ENCODE measurements at places on chromosomes 16 and 17.

- DNase-seq, result no peak
These were observed 31.6 kb downstream of the MYH10 start for GRCh38 chr17:8598913-8599312.

GRCh38 chr16:68319185-68319908 is 8.5 kb downstream of the PRMT7 start:
- no peak for DNase-seq

GRCh38 chr17:18323007-18323406 is 7.9 kb downstream of the SMCR8 start:
- DNase-seq, result no peak

DNA sequence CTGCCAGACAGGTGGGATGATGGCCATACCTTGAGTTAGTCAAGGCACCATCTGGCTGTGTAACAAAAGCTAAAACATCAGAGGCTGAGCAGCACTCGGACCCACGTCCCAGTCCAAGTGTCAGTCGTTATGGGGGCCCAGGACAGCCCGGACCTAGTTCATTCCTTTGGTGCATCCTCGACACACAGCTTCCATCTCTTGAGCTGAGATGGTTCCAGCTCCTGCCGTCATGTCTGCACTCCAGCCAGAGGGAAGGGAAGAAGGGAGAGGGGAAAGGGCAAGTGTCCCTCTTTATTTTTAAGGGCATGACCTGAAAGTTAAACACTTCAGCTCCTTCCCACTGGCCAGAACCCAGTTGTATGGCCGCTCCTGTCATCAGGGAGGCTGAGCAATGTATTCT is 218.0 kb downstream of the SEC14L1 start:
- no peak for DNase-seq

- DNase-seq, result no peak
These were observed 763 bp upstream of the TOM1L1 start for GRCh38 chr17:54899721-54900456.

- no peak for DNase-seq
These were observed 401.6 kb downstream of the NPIPA7 start for GRCh38 chr16:16780588-16780987.

DNA sequence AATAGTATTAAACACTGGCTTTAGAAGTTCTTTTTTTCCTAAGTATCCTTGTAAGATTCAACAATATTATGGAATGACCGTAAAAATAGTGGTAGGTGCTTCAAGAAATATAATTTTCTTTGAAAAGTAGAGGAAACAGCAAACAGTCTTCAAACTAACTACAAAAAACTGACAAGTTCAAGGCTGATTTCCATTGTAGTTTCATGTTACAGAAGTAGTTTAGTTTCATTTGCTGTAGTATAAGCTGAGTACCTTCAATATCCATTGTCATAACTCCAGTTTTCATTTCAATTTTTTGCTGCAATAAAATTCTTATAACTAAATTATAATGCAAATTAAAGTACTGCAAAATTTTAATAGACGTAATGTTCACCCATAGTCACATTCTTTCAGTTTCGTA is 19.3 kb downstream of the PHKB start:
- DNase-seq, result no peak

DNA sequence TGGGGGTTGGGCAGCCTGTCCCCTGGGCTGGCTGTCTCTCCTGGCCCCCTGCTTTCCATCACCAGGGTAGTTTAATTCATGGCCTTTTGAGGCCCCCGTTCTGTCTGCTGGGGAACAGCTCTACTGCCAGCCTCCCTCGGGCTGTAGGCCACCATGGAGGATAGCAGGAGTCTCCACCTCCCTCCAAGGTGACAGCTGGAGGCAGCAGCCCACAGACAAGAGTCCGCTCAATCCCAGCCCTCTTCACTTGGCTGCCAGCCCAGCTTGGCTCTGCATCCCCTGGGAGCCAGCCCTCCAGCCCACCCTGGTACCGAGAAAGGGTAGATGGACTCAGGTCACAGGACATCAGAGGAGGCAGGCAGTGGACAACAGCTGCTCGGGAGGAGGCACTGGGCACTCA is 194.6 kb upstream of the SDK2 start:
- DNase-seq, result no peak

DNA sequence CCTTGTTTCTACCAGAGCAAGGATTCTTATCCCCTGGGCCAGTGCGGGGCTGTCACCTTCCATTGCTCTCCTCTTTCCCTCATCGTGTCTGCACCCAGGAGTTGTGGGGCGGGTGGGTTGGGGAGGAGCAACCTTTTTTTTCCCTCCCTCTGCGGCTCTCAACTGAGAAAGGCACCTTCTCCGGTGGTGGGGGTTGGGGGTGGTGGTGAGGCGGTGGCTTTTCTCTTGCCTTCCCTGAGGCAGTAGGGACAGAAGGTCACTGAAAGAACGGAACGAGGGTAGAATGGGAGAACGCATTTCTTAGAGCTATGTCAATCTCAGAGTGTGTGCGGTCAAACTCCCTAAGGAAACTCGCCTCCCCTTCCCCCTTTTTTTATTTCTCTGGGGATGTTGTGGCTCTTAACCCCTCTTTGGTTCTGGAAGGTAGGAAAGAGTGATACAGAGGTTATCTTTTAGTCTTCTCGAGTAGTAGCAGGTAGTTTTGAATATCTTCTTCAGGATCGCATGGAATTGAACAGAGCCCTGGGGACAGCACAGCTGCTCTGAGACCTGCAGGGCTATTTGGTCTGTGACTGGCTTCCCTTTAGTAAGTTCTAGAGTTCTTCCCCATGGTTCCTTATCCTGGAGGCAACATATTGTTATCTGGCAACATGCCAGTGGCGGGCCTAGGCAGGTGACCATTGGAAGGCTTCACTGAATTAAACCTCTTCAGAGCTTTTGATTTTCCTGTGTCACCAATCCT is 994 bp downstream of the CLTC start:
- peak; percentile 10 for DNase-seq

DNA sequence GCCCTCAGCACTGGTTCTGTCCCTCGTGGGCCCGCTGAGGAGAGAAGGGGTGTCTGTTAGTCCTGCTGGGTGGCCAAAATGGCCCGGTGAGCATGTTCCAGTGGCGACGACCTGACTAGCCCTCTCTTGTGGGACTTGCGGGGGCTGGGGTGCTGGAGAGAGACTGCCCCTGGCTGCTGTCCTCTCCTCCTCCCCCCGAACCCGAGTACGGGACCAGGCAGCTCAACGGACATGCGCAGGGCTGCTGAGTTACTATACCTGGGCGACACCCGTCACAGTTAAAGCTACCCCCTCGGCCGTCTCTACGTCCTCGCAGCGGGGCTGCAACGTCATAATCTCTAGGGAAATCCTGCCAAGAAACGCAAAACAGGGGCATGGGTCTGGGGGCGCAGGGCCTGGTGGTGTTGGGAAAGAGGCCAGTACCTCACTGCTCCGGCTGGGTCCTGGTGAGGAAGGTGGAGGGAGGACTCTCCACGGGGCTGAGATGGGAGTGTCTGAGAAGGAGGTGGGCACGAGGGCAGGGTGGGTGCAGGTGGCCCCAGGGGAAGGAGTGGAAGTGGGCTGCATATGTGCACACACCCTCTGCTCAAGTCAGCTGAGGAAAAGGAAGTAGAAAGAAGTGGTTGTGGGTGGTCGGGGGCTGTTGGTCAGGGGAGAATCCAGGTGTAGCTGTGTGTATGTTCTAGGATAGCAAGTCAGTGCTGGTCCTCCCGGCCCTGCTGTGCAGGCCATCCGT is 13.4 kb downstream of the FLOT2 start:
- no peak for DNase-seq

GRCh38 chr17:79001190-79002020 is 8.2 kb downstream of the CANT1 start:
- DNase-seq, result no peak

DNA sequence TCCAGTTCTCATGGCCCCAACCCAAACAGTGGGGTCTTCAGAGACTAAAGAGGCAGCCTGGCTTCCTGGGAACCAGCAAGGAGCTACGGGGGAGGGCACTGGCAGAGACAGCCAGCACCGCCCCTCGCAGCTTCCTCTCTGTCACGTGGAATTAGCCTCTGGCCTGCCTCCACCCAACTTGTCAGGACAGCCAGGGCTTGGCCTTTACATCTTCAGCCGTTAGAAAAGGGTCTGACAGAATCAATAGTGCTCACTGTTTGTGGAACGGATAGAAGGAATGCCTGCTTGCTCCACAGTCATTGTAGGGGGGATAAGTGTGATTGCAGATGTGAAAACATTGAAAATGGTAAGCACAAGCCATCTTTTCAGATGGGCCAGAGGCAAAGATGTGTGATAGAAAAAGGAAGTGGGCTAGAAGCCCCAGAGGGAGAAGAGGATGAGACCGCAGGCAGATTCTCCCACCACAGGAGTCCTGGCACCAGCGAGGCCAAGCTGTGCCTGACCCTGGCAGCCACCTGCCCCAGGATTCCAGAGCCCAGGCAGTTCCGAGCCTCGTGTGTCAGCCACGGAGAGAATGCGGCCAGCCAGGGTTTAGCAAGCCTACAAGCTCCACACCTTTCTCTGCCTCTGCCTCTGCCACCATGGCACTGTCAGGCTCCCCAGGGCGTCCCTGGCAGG is 18.6 kb downstream of the GRIN2C start:
- peak; percentile 66 for DNase-seq

DNA sequence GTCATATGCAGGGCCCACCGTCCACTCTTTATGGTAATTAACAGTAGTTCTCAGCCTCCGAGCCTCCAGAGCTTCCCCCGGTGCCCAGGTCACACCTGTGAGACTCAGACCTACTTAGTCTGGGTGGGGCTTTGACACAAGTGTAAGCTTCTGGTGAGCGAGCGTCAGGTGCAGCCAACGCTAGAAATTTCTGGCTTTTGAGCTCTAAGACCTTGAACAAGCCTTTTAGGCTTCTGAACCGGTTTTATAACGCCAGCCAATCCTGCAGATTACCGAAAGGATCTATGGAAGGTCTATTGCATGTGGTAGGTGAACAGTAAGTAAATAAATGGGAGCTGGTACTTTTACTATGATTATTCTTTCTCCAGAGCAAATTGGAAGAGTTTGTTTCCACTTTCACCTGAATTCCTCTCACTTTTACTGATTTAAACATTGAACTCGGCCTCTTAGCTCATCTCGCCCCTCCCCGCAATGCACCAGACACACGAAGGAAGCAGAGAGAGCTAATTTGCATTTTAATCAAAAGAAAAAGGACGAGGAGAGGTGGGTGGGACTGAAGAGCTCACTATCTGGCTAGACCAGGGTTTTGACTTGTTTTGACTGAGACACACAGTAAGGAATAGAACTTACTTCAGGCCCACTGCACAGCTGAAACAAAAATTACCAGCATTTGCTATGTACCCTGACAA is 47.1 kb downstream of the ABAT start:
- no peak for DNase-seq

DNA sequence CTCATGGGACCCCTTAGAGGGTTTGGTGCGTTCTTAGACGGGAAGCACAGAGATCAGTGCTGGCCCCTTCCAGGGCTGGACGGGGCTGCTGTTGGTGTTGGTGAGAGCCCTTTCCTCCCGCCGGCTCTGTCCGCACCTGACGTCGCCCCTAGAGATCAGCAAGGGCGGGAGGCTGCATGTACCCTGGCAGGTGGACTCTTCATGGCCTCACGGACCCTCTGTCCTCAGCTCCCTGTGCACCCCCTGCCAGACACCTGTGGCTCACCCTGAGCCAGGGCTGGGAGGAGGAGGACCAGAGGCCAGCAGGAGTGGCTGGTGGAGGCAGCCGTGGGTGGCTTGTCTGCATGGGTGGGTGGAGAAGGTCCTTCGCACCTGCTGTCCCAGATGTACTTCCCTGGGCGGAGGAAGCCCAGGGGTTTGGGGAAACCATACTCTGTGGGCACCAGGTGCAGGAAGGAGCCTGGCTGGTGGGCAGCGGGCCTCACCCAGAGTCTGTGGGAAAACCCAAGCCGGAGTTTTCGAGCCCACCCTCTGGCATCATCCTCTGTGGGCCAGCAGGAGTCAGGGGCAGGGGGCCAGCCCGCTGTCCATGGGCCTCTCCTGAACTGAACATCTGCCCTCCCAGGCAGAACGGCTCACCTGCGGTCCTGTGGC is 348.6 kb downstream of the SEC14L1 start:
- no peak for DNase-seq

DNA sequence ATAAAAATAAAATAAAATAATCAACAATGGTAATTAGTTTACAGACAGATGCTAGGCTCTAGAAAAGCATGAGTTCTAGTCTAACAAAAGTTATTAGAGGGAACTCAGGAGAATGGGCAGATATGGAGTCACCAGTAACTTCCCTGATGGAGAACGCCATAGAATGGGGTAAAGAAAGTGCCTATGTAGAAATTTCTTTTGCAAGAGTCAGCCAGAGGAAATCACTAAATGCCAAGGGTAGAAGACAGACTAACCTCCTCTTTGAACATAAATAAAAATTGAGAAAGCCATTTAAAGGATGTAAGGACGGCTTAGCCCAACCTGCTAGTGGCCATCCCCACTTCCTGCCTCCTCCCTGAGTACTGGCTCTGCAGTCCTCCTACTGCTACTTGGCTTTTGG is 141.6 kb downstream of the VPS53 start:
- no peak for DNase-seq

DNA sequence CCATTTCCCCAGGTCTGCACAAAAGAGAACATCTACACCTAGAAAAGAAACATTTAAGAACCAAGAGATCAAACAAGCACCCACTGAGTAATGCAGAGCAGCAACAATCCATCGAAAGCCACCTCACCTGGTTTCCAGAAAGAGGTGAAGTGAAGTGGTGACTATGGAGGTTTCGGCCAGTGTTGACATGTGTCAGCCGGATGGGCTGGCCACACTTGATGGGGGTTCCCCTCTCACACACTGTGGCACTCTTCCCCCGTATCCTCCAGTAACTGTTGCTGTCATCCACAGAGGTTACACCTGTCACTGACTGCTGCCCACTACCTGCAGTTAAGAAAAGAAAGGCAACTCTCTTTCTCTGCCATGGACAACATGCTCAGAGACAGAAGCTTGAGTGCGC is 6.5 kb downstream of the SDF2 start:
- no peak for DNase-seq

DNA sequence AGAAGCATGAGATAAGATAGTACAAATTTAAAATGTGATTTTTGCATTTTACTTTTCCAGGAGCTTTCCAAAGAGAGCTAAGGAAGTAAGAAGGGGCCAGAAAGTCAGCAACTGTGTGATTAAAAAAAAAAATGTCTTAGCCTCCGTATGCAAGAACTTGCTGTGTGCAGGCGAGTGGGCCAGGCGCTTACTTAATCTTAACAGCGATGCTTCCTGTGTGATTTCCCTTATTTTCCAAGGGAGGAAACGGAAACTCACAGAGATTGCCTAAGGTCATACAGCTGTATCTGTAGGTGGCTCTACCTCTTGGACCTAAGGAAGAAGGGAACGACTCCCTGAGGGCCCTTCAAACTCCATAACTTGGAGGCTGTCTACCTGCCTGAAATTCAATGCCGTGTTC is 11.1 kb downstream of the HS3ST3B1 start:
- no peak for DNase-seq

DNA sequence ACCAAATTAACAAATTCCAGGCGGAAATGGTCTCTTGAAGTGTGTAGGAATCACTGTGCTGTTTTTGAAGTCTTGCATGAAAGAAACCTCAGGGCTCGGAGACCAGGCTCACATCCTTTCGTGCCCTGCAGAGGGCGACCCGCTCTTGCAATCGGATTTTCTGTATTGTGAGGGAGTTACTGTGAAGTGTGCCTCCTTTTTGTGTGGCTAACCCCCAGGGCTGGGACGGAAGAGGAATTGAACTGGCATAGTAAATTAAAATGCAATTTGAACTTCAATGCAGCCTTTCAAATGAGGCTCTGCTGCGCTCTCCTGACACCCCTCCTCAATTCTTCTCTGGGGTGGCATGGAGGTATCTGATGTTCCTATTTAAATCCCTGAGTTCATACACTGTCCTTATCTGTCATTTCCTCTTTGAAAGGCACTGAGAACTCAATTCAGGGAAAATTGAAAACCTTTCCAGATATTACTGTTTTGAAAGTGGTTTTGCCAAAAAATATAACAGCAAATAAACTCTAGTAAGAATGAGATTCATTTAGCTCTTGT is 51.5 kb upstream of the MGAT5B start:
- DNase-seq, result peak; percentile 23
